ENCODE measurements at places on chromosomes 5 and 9.

DNA sequence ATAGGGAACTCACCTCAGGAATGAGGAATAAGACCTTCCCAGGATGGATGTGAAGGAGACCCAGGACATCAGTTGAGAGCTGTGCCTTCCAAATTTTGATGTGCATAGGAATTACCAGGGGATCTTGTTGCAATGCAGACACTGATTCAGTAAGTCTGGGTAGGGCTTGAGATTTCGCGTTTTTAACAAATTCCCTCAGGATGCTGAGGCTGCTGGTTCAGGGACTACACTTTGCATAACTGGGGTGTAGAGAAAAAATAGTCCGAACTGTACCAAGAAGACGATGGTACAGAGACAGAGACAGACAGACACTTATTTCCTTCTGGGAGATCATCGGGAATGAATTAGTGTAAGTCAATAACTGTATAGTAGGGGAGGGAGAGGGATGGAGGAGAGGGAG lies 82.3 kb upstream of the FREM1 start:
- no peak for DNase-seq

DNA sequence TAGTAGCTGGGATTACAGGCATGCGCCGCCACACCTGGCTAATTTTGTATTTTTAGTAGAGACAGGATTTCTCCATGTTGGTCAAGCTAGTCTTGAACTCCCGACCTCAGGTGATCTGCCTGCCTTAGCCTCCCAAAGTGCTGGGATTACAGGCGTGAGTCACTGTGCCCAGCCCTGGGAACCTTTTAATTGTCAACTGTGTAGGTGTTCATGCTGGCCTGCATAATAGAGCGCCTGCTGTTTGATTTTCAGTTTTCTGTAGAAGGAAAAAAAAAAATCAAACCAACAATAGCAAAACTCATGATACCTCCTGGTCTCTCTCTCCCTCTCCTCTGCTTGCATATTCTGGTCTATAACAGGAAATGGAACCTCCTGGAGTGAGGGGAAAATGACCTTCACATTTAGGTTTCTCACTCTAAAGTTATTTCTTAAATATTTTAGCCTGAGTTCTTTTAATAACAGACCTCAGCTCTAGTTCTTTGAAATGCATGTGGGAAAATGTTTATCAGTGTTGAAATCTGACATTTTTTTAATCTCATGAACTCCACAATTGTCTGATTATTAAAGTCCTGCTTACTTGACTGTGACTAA lies 51.7 kb downstream of the EXOSC2 start:
- DNase-seq = no peak

GRCh38 chr5:142455856-142456255 lies 131.0 kb upstream of the SPRY4 start:
- no peak for DNase-seq

- DNase-seq = no peak
These were observed 5.5 kb upstream of the ESM1 start for GRCh38 chr5:54990841-54991258.

- no peak for DNase-seq
These were observed 9.7 kb upstream of the SNX24 start for GRCh38 chr5:122835681-122836080.

GRCh38 chr9:36457836-36458429 lies 57.9 kb upstream of the RNF38 start:
- DNase-seq = no peak
